ENCODE measurements at places on chromosomes 6 and 20. TPM values are rescaled to one million over a fixed set of nuclear protein-coding genes. Genes with fewer than 3 reads are reported as not detected.

VEGFA gene
- polyA plus RNA-seq: 293 TPM

IRF4 gene
- polyA plus RNA-seq: 0.19 TPM

CLDN20 gene
- 0.73 TPM for polyA plus RNA-seq

ABHD16B gene
- not detected for polyA plus RNA-seq

MUCL3 gene
- 0.17 TPM for polyA plus RNA-seq

WFDC5 gene
- not detected for polyA plus RNA-seq

NFKBIE gene
- polyA plus RNA-seq: 10.1 TPM

Data from right lung (tissue), 10 donors.